Naive B cell (primary cell): ENCODE measurements at places on chromosomes 4 and X. TPM values are rescaled to one million over a fixed set of nuclear protein-coding genes. Genes with fewer than 3 reads are reported as not detected.
A peak's percentile ranks its signal among the peaks of the same experiment; 100 is the strongest.

GRCh38 chr4:82555276-82555675 is 6.5 kb downstream of the TMEM150C start:
- no peak for DNase-seq

- peak; percentile 3 for DNase-seq
These were observed 33.5 kb upstream of the RASSF6 start for GRCh38 chr4:73653695-73654106.

GRCh38 chr4:13294961-13295605 is 189.1 kb downstream of the RAB28 start:
- no peak for DNase-seq

GRCh38 chrX:8103655-8104054 is 67.4 kb downstream of the VCX2 start:
- no peak for DNase-seq

GRCh38 chr4:124535003-124535402 is 177.5 kb downstream of the ANKRD50 start:
- DNase-seq, result no peak

DNA sequence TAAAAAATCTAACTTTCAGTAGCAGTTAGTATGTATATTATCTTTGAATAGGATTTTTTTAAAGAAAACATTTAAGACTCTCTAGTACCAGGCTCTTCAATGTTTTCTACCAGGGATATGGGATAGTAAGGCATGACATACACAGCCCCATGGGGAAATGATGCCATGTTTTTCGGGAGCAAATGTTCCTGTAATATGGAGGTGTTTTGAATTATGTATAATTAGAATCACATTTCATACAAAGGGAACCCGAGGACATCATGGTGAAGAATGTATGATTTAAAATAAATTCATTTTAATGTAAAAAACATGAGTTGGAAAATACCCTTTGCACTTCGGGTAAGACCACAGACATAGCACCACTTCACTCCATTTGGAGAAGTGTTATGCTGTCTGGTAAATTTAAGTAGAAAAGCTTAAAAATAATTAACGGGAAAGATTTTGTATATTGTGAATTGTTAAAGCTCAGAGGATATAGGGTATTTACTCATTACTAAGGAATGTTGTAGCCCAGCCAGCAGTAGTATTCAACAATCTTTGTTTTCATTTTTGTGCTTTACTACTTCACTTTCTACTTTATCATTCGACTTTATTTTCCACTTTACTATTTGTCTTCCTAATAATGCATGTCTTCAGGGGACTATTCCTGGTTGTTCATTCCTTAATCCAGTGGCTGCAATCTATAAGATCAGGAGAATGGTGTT is 2050.7 kb downstream of the ARAP2 start:
- DNase-seq, result no peak

DNA sequence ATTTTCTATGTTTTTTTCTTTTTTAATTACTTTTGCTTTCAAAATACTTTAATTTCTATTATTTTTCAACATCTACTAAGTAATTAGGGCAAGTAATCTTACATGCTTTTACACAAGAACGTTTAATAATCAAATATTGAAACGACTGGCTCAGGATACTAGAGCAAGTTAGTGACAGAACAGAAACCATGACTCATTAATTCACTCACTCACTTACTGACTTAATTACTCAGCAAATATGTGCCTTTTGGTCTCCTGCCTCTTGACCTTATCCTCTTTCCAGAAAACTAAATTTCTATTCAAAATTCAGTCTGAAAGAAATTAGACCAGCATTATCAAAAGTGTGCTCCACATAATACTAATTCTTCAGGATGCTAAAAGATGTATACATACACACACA is 314.9 kb upstream of the TEX13C start:
- no peak for DNase-seq

DNA sequence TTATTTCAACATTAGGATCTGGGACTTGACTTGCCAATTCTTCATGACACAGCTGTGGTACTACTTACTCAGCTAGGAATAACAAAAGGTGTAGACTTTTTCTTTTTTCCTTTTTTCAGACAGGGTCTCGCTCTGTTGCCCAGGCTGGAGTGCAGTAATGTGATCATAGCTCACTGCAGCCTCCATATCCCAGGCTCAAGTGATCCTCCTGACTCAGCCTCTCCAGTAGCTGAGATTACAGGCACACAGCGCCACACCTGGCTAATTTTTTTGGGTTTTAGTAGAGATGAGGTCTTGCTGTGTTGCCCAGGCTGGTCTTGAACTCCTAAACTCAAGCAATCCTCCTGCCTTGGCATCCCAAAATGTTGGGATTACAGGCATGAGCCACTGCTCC is 16.3 kb downstream of the NOA1 start:
- no peak for DNase-seq

- no peak for DNase-seq
These were observed 66.2 kb downstream of the FHIP1A start for GRCh38 chr4:151475035-151475714.

DNA sequence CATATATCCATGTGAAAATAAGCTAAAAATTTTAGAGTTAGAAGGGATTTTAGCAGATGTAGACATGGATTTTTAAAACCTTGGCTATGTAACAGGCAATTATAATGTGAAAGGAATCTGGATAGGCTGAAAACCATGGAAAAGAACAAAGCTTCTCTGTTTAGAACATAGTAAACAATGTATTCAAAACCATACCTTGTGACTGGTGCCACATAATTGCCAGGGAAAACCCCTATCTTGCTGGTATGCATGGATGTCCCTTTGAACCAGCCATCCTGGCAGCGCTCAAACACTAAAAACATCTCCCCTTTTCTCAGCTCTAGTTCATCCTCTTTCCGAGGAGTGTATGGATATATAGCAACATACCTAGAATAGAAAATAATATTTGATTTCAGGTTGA is 110.6 kb upstream of the CBR4 start:
- no peak for DNase-seq

GRCh38 chr4:181807771-181808170 is 435.4 kb upstream of the TENM3 start:
- DNase-seq, result no peak

DNA sequence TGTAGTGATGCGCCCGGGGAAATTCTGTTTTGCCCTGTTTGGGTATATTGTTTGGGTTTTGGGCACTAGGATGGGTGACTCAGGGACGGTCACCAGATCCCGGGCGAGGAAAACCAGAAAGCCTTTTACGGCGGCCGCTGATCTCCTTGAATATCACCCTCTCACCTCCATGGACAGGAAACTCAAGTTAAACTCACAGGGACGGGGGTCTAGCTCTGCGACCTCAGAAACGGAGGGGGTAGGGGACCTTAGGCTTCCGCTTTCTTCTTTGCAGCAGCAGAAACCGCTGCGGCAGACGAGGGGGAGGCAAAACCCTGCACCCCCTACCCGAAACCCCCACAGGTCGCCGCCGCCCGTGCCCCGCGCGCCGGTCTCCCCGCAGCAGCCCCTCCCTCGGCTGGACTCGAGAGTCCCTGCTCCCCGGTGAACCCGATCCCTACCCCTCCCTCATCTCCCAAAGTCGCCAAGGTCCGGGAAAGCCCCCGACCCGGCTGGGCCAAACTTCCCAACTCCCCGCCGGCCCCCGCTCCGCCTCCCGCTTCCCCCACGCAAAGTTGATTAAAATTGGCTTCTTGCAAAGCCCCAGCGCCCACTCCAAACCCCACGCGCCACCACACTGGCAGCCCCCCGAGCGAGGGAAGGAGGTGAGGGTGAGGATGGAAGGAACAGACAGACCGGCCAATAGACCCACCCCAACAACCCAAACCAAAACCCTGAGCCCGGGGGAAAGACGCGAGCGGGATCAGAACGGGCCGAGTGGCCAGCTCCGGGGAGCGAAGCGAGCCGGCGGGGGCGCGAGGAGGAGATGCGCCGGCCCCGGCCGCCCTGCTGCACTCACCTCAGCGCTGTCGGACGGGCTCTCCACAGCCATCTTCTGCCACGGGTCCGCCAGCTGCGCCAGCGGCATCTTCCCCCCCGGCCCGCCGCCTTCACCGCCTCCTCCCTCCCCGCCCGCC is 705 bp downstream of the RPS6KA3 start:
- DNase-seq, result peak; percentile 43

DNA sequence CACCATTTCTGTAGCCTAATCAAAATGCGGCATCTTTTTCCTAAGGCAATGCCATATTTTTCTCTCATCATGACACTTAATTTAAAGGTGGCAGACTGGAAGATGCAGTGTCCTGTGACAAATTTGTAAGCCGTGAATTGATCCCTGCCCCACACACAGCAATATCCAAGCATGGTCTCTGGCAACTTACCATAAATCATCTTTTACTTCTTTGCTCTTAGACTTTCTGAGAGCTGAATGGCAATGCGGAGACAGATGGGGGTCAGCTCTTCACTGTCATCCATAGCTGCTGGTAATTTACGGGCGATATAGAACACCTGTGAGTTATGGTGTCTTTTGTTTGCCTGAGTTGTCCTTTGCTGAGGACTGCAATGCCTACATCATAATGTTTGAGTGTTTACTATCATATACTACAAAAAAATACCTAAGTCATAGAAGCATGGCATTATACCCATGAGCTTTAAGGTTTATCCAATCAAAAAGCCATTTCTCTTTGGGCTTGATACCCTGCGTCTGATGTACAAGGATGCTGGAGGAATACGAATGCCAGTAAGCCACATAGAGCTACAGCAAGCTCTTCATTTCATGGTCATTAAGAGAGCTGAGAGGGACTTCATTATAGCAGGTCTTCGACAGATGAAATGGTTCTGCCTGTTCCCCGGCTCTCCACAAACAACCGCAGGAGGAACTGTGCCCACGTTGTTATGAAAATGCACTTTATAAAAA is 148.1 kb downstream of the TRIML1 start:
- no peak for DNase-seq

DNA sequence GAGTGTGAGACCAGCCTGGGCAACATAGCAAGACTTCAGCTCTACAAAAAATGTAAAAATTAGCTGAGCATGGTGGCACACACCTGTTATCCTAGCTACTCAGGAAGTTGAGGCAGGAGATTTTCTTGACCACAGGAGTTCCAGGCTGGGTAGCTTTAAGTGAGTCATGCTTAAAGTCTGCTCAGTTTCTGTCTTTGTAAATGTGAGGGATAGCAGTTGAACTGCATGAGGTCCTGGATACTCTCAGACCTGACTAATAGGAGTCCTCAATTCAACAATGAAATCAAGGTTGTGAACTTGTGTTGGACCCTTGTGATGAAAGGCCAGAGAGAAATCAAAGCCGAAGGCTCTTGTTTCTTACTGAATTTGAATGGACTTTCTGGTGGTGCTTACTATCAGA is 45.2 kb downstream of the STARD8 start:
- no peak for DNase-seq

DNA sequence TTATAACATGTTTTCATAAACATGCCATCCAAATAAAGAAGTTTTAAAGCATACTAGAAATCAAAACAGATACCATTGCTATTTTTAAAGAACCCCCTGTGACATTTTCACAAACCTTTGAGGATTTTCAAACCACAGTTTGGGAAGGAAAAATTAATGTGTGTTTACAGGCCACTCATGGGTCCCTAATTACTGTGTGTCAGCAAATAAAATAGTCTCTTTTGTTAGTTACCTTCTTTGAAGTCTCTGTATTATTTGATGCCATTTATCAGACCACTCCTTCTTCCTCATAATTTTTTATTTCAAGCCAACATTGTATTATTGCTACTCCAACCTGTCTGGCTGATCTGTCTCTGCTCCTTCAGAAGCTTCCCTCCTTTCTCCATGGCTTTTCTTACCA is 72.6 kb upstream of the TET2 start:
- no peak for DNase-seq

HTR2C gene
- not detected for polyA plus RNA-seq

TGIF2LX gene
- polyA plus RNA-seq, result not detected

KIT gene
- polyA plus RNA-seq, result not detected
